ENCODE measurements at places on chromosomes 12 and 14. TPM values are rescaled to one million over a fixed set of nuclear protein-coding genes. Genes with fewer than 3 reads are reported as not detected.
A peak's percentile ranks its signal among the peaks of the same experiment; 100 is the strongest.

C12orf60 gene
- total RNA-seq, result 0.59 TPM

PLEKHH1 gene
- 1.1 TPM for total RNA-seq

LRTM2 gene
- not detected for total RNA-seq

TSPAN8 gene
- total RNA-seq, result not detected

SDSL gene
- 6.5 TPM for total RNA-seq

DNA sequence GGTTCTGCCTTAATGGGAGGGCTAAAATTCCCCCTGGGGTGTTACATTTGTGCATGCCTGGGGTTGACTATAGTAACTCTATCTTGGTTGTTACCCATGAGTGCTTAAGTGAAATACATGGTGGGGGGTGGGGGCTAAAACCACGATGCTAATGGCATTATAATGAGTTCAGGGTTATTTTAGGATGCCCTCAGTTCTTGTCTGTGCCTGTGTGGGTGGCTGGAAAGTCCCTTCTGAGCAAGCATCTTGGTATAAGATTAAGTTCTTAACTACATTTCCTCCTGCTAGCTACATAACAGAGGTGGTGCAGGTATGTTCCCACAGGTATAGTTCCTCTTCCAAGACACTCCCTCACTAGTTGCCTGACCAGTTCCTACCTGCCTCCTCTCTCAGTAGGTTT lies 822.3 kb downstream of the LRFN5 start:
- DNase-seq, result no peak

DNA sequence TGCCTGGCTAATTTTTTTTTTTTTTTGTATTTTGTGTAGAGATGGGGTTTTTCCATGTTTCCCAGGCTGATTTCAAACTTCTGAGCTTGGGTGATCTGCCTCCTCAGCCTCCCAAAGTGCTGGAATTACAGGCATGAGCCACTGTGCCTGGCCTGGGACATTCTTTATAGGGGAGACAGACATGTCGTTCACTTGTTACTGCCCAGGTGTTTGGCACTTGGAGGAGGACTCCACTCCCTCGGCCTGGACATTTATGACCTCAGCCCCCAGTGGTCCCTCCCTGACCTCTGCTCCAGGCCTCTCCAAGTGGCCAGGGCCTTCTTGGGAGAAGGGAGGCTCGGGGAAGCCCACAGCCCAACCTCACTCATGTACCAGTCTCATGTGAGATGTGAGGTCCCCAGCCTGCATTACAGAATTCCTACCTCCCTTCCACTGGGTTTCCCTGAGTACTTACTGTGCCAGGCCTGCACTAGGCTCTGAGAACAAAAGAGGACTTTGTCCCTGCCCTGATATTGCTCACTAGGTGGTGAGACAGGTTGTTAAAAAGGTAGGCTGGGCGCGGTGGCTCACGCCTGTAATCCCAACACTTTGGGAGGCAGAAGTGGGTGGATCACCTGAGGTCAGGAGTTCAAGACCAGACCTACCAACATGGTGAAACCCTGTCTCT lies 9.7 kb upstream of the POP5 start:
- DNase-seq, result no peak

DNA sequence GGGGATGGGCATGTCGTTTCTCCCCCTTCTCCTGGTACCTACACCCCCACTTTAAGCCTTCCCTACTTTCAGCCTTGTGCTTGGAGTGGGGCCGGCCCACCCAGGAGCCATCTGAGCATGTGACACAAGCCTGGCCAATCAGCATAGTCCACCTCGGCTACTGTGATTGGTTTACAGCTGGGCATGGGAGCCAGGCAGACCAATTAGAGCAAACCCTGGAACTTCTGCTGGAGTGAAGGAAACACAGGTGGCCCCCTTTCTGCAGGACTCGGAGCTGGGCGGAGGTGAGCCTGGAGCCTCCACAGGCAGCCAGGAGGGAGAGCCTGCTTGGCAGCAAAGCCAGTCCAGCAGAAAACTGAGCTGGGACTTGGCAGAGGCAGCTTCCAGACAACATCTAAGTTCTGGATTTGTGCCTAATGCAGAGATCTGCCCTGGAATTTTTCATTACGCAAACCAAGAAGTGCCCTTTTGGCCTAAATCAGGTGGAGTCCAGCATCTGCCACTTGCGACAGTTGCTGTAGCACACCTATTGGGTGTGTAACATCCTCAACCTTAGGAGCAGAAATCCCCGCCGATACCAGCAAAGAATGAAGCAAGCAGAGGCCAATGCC lies 59.5 kb downstream of the SCARB1 start:
- DNase-seq, result peak; percentile 86

- DNase-seq, result no peak
These were observed 287.7 kb downstream of the BMP4 start for GRCh38 chr14:53668897-53669296.

GRCh38 chr14:38522724-38523123 lies 266.8 kb upstream of the CLEC14A start:
- no peak for DNase-seq

DNA sequence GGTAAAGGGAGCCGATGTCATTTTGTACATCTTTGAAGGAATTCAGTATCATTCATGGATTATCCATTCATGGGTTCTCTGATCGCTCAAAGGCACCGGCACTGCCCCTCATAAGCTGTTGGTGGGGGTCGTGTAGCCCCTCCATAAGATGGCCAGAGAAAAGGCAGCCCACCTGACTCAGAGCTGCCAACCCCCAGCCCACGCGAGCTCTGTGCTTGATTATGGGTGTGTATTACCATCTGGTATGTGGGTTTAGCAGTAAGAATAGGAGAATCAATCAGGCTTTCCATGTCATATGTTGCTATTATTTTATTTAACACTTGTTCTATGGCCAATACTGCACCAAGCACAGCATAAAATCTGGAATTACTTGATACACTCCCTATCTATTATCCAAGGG lies 32.1 kb upstream of the AMIGO2 start:
- no peak for DNase-seq

DNA sequence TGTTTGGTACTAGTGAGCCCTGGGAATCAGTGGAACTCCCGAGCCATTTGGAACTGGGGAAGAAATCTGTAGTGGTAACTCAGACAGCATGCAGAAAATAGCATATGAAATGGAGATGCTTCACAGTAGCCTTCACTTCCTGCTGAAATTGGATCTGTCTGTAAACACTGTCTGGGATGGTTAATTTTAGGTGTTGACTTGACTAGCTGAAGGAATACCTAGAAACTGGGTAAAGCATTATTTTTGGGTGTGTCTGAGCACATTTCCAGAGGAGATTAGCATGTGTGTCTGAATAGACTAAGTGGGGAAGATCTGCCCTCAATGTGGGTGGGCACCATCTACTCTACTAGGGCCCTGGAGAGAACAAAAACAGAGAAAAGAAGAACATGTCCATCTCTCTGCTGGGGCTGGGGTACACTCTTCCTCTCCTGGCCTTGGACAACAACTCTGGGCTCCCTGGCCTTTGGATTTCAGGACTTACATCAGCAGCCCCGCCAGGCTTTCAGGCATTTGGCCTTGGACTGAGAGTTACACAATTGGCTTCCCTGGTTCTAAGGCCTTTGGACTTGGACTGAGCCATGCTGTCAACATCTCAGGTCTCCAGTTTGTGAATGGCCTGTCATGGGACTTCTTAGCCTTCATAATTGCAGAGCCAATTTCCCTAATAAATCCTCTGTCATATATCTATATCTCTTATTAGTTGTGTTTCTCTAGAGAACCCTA lies 14.0 kb upstream of the CRADD start:
- no peak for DNase-seq

DNA sequence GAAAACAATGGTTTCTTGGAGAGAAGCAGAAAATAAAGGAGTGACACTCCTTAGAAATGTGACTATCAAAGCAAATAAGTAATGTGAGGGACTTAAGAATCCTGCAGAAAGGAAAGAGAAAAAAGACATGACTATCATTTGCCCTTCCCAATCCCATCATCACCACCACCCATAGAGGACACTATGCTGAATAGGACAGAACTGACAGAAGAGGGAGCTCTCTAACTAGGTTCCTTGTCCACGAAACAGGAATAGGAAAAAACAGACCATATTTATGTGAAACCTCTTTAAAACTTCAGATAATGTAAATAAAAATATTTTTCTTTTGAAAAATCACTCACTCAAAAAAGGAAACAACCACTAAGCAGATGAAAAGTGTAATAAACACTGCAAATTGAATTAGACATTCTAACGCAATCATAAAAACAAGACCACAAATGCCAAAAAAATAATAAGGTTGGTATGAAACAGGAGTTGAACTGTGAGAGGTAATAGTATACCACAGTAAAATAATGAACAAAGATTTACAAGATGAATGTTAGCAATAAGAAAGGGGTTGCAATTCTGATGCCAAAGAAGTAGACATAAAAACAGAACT lies 24.1 kb downstream of the KLRD1 start:
- DNase-seq, result peak; percentile 68

- DNase-seq, result no peak
These were observed 146.6 kb upstream of the PLEKHG7 start for GRCh38 chr12:92556141-92556540.
